Astrocyte of the hippocampus (primary cell): ENCODE measurements at places on chromosomes 16 and 17.

GRCh38 chr16:1791943-1792812 is 1.3 kb downstream of the IGFALS start:
- no peak for DNase-seq

DNA sequence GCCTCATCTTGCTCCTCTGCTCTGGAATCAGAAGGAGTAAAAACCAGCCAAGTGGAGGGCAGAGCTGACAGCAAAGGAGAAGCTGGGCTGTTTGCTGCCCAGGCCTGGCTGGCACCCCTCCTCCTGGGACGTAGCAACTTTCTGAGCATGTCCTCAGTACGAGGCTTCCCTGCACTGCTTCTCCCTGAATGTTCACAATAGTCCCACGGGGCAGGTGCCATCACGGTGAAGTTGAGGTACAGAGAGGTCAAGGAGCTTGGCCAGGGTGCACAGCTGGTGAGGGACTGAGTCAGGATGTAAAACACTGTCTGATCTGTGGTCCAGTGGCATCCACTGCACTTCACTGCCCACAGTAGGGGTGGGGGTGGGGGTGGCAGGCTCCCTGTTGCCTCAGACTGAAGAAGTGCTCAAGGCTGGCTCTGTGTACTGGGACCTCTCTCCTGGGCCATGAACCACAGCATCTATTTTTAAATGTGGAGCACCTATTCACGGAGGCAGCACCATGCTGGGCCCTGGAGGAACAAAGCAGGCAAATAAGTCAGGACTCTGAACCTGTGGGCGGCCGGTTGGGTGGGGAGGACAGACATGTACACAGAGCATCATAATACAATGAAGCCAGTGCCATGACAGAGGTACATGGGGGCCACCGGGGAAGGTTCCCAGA is 369.5 kb downstream of the SEC14L1 start:
- DNase-seq = no peak

DNA sequence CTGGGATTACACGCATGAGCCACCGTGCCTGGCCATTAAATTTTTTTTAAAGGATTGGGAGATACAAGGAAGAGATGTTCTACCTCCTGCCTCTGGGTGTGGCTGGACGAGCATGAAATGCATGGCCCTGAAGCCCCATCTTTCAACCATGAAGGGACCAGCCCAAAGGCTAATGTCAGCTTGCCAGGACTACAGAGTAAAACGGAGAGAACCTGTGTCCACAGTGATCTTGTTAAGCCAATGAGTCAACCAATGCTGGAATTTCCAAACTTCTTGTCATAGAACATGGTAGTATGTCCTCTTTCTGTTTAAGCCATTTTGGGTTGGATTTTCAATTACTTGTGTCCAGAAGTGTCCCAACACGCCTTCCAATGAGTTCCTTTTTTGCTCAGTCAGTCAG is 71.3 kb downstream of the RTN4RL1 start:
- DNase-seq = no peak

DNA sequence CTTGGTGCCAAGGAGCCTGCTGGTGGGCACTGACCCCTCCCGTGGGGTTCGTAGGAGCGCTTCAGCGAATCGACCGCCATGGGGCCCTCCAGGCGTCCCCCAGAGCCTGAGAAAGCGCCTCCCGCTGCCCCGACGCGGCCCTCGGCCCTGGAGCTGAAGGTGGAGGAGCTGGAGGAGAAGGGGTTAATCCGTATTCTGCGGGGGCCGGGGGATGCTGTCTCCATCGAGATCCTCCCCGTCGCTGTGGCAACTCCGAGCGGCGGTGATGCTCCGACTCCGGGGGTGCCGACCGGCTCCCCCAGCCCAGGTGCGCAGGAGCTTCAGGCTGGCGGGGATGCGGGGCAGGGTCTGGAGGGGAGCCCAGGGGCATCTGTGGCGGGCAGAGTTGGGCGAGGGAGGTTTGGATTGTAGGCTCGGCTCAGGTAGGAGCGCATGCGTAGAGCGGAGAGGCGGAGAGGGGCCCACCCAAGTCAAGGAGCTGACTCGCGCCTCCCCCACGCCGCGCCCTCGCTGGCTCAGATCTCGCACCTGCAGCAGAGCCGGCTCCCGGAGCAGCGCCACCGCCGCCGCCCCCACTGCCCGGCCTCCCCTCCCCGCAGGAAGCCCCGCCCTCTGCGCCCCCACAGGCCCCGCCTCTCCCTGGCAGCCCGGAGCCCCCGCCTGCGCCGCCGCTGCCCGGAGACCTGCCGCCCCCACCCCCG is 19.8 kb downstream of the FMNL1 start:
- peak; percentile 40 for DNase-seq

- DNase-seq = peak; percentile 95
These were observed 20.5 kb downstream of the CDC42EP4 start for GRCh38 chr17:73291260-73291801.

DNA sequence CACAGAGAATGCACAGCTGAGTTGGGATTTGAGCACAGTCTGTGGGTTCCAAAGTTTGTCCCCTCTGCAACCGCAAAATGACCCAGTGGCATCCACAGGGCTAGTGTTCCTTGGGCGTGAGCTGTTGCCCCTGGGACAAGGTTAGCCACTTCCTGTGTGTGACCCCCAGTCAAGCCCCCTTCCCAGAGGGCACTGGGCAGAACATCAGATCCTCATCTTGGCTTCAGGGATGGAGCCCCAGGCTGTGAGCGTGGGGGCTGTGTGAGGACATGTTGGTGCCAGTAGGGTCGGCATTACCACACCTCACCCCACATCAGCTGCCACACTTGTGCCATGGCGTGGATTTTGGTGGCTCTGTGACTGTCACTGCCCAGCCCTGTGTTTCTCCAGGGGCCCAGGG is 55.3 kb downstream of the USP22 start:
- no peak for DNase-seq

DNA sequence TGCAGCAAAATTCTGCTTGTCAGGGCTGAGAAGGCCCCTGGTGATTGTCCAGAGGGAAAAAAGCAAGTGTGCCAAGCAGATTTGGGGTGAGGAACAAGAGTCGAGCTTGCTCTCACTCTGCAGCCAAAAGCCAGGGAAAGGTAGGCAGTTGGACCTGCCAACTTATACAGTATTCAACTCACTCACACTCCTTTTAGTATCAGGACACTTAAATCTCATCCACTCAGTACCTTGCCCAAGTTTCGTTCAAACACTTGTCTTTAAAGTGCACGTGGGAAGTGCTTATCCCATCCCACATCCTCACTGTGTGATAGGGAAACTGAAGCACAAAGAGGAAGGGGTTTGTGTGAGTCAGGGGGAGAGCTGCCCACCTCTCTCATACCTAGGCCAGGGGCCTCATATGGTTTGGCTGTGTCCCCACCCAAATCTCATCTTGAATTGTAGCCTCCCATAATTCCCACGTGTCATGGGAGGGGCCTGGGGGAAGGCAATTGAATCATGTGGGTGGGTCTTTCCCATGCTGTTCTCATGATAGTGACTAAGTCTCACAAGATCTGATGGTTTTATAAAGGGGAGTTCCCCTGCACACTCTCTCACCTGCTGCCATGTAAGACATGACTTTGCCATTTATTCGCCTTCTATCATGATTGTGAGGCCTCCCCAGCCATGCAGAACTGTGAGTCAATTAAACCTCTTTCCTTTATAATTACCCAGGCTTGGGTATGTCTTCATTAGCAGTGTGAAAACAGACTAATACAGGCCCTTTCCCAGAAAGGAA is 25.6 kb upstream of the CES5A start:
- no peak for DNase-seq

DNA sequence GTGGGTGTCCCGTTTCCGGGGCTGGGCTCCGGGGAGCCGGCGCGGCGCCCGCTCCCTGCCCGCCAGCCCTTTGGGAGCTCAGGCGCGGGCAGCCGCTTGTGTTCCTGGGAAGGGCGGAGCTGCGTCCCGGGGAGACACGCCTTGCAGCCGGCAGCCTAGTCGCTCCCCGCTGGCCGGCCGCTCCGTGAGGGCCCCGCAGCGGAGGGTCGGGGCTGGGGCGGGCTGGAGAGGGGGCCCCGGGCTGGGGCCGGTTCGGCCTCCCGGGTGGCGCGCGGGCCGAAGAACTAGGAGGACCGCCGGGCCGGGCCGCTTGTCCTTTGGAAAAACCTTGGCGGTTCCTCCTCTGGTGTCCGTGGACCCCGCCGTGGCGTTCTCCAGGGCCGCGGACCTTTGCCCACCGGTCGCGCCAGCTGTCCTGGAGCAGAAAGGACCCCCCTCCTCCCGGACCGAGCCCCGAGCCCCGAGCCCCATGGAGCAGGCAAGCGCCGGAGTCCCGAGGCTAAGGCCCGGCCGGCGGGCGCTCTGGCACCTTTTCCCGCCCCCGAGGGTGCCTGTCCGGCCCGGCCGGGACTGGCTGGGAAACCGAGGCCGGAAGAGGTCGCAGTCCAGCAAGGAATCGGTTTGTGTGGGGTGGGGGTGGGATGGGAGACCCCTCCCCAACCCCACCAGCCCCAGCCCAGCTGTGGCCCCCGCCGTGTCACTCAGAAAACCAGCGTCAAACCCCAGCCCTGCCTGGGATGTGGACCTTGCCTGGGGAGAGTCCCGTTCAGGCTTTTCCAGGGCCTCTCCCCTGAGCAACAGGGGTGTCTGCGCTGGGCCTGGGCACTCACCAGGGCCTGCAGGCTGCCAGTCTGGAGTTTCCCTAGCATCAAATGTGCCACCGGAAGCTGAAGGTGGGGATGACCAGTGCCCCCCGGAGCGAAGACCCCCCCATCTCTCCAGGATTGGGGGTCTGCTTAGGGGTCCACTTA is 6.8 kb upstream of the TBC1D3B start:
- DNase-seq = peak; percentile 91

GRCh38 chr16:57666353-57667047 is 1.6 kb upstream of the ADGRG3 start:
- no peak for DNase-seq

GRCh38 chr17:10748531-10749181 is 18.8 kb upstream of the TMEM220 start:
- no peak for DNase-seq

DNA sequence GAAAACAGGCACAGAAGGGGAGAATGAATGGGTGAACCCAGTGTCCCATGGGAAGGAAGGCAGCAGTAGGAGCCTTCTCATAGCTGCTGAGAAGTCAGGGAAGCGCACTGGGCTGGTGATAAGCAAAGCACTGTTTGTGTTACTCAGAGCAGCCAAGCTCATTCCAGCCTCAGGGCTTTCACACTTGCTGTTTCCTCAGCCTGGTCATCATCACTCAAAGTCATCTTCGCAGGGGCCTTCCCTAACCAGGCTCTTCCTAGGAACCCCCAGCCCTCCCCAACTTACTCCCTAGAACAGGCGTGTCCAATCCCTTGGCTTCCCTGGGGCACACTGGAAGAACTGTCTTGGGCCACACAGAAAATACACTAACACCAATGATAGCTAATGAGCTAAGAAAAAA is 32.1 kb upstream of the LONP2 start:
- no peak for DNase-seq

GRCh38 chr17:70110443-70110880 is 35.4 kb downstream of the KCNJ16 start:
- DNase-seq = peak; percentile 88

DNA sequence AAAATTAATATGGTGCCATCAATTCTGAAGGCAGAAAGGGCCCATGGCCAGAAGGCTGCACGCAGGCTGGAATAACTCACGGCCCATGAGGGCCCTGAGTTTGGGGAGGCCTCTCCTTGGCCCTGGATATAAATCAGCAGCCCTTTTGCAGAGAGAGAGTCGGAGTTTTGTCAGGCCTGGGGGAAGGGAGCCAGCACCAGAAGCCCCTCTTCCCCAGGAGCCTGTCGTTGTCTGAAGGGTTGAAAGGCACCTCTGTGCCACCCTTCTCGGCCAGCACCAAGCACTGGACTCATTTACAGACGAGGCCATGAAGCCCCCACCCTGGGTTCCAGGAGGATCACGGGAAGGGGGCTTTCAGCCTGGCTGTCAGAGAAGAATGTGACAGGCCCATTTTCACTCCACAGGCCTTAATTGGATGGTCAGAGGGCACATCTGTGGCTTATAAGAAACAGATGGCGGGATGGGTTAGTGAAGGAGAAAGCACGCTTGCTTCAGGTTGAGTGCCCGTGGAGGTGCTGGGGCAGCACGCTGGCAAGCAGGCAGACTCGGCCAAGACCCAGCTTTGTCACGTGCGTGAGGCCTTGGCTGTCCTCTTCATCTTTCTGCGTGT is 140.6 kb downstream of the CLEC16A start:
- peak; percentile 42 for DNase-seq

DNA sequence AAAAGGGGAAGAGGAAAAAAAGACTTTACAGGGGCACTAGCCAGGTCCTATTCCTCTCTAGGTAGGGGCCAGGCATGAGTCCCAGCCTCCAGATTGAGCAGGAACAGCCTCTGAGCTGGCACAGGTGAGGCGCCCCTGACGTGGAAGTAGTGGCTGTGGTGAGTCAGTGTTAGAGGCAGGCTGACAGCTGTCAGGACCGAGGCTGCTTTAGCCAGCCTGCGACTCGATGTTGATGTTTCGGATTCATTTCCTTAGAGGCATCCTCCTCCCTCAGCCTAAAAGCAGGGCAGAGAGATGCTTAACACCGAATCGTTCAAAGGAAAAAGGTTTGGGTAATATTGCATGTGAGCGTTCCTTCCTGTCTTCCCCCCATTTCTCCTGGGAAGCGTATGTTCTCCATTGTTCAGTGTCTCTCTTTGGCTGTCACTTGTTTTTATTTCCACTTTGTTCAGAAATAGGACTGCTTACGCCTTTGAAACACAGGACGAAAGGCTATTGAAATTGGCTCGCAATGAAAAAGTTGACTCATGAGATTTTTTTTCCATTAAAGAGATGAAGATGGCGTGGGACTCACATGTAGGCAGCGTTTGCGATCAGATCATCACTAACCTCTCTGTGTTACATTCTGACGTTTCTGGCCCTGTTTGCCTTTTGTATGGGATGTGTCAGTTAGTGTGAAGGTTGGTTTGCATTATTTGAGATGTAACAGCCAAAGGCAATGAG is 1.3 kb downstream of the KIAA0513 start:
- DNase-seq = peak; percentile 55

DNA sequence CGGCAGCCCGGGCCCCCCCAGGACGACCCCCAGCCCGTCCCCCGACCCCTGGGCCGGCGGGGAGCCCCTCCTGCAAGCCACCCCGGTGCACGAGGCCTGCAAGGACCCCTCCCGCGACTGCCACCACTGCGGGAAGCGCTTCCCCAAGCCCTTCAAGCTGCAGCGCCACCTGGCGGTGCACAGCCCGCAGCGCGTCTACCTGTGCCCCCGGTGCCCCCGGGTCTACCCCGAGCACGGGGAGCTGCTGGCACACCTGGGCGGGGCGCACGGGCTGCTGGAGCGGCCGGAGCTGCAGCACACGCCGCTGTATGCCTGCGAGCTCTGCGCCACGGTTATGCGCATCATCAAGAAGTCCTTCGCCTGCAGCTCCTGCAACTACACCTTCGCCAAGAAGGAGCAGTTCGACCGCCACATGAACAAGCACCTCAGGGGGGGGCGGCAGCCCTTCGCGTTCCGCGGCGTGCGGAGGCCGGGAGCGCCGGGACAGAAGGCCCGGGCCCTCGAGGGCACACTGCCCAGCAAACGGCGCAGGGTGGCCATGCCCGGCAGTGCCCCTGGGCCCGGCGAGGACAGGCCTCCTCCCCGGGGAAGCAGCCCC is 15.6 kb upstream of the ZFPM1 start:
- DNase-seq = peak; percentile 71

GRCh38 chr17:44602390-44602789 is 45.1 kb downstream of the FZD2 start:
- no peak for DNase-seq

GRCh38 chr17:46733837-46734475 is 84.5 kb downstream of the WNT3 start:
- DNase-seq = peak; percentile 5
